ENCODE measurements at places on chromosomes 16 and 17.

GRCh38 chr17:37400505-37400904 lies 6.1 kb downstream of the ACACA start:
- H3K27me3 ChIP-seq, result no peaks in the 10 kb centered on the region
- H3K36me3 ChIP-seq, result peaks cover 10% of the 10 kb centered on the region
- no peak for DNase-seq
- H3K27ac ChIP-seq, result no peak overlapping the region

DNA sequence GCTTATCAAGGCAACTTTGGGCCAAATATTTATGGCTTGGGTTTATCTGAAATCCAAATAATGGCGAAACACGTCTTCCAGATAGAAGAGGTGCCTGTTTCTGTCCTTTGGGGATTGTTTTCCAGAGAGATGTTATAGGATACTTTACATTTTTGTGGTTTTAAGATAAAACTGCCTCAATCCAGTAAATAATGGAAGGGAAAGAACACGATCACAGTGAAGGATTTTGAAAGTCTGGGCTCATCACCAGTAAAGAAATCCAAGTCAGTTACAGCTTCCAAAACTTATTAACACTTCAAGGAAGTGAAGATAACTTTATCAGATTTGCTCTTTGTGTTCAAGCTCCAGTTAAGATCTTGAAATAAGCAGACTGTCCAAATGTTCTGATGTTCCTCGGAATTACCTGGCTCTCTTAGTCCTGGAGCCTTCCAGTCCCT lies 30.1 kb downstream of the DNAH2 start:
- H3K36me3 ChIP-seq, result no peaks in the 10 kb centered on the region
- H3K27ac ChIP-seq, result no peak overlapping the region
- no peak overlapping the region for H3K4me3 ChIP-seq
- peaks cover 17% of the 10 kb centered on the region for H3K27me3 ChIP-seq
- no peaks in the 10 kb centered on the region for H3K4me1 ChIP-seq
- DNase-seq, result no peak

DNA sequence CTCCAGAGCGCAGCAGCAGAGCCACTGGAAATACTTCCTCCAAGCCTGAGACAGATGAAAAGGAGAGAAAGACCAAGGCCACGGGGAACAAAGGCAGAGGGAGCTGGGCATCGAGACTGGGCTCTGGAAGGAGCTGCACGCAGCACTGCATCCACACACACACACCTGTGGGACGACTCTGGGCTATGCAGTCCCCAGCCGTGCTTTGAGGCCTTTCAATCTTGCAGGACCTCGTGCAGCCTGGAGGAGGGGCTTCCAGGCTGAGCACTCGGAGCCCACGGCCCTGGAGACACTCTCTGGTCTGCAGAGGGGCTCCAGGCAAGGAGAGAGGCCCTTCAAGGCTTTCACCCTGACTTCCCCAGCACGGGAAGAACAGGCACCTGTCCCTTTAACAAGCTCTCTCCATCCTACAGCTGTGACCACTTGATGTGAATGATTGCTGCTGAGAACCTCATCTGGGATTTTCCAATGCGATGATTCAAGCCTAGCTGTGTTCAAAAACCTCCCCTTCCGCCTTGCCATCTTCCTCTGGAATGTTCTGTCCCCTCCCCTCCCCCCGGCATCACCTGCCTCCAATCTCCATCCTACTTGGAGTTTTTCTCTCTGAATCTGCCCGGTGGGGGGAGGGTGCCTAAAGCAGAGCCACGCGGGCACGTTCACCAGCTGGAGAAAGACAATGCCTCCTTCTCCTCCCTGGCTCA lies 37.5 kb downstream of the RBFOX3 start:
- no peak overlapping the region for H3K27ac ChIP-seq
- H3K36me3 ChIP-seq, result no peaks in the 10 kb centered on the region
- no peak overlapping the region for H3K4me3 ChIP-seq
- H3K27me3 ChIP-seq, result no peaks in the 10 kb centered on the region
- H3K4me1 ChIP-seq, result no peaks in the 10 kb centered on the region

DNA sequence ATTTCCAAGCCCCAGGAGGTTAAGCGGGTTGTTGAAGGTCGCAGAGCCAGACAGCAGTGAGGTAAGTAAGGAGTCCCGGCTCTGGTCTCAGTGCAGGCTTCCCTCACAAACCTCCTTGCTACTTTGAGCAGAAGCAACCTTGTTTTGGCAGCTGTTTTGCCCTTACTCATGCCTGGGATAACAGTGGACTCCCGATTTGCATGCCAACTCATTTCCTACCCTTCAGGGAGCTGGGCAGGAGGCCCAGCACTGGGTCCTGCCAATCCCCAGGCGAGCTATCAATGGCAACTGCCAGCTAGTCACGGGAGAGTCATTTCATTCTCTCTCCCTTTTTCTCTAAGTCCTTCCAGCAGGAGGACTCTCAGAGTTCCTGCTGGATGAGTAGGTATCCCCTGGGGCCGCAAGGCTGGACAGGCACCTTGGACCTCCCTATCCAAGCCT lies 72.0 kb upstream of the KSR1 start:
- no peak overlapping the region for H3K4me3 ChIP-seq
- no peak overlapping the region for H3K27ac ChIP-seq
- peaks cover 26% of the 10 kb centered on the region for H3K4me1 ChIP-seq
- no peaks in the 10 kb centered on the region for H3K36me3 ChIP-seq
- no peak for DNase-seq

- peaks cover 10% of the 10 kb centered on the region for H3K4me1 ChIP-seq
- DNase-seq, result no peak
- H3K4me3 ChIP-seq, result no peak overlapping the region
- no peak overlapping the region for H3K27ac ChIP-seq
- peaks cover 15% of the 10 kb centered on the region for H3K36me3 ChIP-seq
These were observed 61.6 kb downstream of the SKAP1 start for GRCh38 chr17:48368352-48368908.

- H3K4me3 ChIP-seq, result no peak overlapping the region
- H3K4me1 ChIP-seq, result peaks cover 4% of the 10 kb centered on the region
- peaks cover 4% of the 10 kb centered on the region for H3K36me3 ChIP-seq
These were observed 115.9 kb downstream of the PITPNC1 start for GRCh38 chr17:67492824-67493517.

DNA sequence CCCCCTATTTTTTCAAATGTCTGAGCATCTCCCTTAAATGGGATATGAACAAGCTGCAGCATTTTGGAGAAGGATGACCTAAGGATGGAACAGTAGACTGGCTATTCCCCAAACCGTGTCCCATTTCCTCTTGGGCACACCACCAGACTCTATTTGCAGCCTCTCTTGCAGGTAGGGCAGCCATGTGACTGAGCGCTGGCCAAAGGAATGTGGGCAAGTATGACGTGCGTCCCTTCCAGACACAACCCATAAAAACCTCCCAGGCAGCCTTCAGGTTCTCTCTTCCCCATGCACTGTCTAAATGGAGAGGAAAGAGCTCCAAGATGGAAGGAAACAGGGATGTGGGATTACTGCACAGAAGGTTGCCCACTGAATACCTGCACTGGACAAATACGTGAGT lies 149.7 kb downstream of the CCT6B start:
- H3K4me3 ChIP-seq, result no peak overlapping the region
- peaks cover 4% of the 10 kb centered on the region for H3K27me3 ChIP-seq
- no peaks in the 10 kb centered on the region for H3K36me3 ChIP-seq
- no peak for DNase-seq
- no peak overlapping the region for H3K27ac ChIP-seq

GRCh38 chr17:82786427-82786826 lies 34.6 kb downstream of the TBCD start:
- H3K4me3 ChIP-seq, result no peak overlapping the region
- H3K36me3 ChIP-seq, result peaks cover 17% of the 10 kb centered on the region
- no peaks in the 10 kb centered on the region for H3K27me3 ChIP-seq
- no peak overlapping the region for H3K27ac ChIP-seq

- H3K4me1 ChIP-seq, result peaks cover 92% of the 10 kb centered on the region
- H3K27ac ChIP-seq, result peak overlapping the region; percentile 89
- no peak for DNase-seq
- peak overlapping the region; percentile 35 for H3K4me3 ChIP-seq
- H3K27me3 ChIP-seq, result no peaks in the 10 kb centered on the region
These were observed 113.2 kb downstream of the PRKCB start for GRCh38 chr16:23948949-23949411.

DNA sequence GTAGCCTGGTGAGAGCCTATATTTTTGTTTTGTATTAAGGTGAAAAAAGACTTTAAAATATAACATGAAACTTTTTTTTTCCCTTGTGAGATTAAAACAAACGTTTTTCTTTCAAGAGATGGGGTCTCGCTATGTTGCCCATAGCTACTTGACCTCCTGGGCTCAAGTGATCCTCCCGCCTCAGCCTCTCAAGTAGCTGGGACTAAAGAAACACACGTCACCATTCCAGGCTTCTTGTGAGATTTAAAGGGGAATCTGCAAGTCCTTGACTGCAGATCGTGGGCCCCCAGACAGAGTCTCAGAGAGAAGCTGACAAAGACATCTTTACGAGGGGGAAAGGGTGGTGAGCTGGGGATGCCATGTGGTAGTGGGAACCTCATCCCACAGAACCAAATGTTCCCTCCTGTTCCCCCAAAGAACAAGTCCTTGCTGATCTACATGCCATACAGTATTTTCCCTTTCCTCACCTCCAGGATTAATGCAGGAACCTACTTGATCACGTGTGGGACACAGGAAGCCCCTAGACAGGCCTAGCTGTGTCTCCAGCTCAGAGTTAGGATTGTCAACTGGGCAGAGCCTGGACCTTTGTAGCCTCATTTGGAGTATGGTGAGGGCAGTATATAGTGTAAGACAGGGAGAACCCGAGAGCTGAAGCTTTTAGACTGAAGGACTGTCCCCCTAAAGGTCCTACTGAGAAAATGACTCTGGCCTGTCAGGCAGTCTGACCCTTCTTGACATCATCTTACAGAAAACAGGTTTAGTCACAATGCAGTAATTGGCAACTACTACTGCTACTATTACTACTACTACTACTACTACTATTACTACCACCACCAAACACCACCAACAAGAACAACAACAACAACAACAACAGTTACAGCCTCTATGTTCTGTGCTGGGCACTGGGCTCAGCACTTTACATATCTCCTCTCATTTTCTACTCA lies 4.1 kb downstream of the MAP3K14 start:
- H3K4me3 ChIP-seq, result peak overlapping the region; percentile 81
- peaks cover 84% of the 10 kb centered on the region for H3K36me3 ChIP-seq
- peaks cover 74% of the 10 kb centered on the region for H3K4me1 ChIP-seq
- no peak for DNase-seq

DNA sequence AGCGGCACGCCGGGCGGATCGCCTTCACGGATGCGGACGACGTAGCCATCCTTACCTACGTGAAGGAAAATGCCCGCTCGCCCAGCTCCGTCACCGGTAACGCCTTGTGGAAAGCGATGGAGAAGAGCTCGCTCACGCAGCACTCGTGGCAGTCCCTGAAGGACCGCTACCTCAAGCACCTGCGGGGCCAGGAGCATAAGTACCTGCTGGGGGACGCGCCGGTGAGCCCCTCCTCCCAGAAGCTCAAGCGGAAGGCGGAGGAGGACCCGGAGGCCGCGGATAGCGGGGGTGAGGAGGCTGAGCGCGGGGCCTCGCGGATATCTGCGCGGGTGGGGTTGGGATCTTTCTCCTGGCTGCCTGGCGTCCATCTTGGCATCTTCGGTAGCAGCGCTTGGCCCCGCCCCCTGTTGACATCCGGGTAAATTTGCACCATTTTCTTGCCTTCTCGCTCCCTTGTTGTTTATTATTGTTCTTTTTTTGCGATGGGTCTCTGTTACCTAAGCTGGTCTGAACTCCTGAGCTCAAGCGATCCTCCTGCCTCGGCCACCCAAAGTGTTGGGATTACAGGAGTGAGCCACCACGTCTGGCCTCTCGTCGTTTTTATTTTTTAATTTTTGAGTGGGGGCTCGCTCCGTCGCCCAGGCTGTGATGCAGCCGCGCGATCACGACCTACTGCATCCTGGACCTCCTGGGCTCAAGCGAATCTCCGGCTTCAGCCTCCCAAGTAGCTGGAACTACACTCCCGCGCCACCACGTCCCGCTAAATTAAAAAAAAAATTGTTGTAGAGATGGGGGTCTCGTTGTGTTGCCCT lies 898 bp downstream of the TERF2IP start:
- DNase-seq, result peak; percentile 71
- no peaks in the 10 kb centered on the region for H3K27me3 ChIP-seq
- H3K4me1 ChIP-seq, result peaks cover 53% of the 10 kb centered on the region
- peak overlapping the region; percentile 97 for H3K27ac ChIP-seq
- peaks cover 32% of the 10 kb centered on the region for H3K36me3 ChIP-seq
- peak overlapping the region; percentile 97 for H3K4me3 ChIP-seq

GRCh38 chr17:13437966-13438779 lies 163.6 kb downstream of the HS3ST3A1 start:
- DNase-seq, result no peak
- H3K36me3 ChIP-seq, result no peaks in the 10 kb centered on the region
- H3K27me3 ChIP-seq, result no peaks in the 10 kb centered on the region
- no peak overlapping the region for H3K27ac ChIP-seq
- no peak overlapping the region for H3K4me3 ChIP-seq

DNA sequence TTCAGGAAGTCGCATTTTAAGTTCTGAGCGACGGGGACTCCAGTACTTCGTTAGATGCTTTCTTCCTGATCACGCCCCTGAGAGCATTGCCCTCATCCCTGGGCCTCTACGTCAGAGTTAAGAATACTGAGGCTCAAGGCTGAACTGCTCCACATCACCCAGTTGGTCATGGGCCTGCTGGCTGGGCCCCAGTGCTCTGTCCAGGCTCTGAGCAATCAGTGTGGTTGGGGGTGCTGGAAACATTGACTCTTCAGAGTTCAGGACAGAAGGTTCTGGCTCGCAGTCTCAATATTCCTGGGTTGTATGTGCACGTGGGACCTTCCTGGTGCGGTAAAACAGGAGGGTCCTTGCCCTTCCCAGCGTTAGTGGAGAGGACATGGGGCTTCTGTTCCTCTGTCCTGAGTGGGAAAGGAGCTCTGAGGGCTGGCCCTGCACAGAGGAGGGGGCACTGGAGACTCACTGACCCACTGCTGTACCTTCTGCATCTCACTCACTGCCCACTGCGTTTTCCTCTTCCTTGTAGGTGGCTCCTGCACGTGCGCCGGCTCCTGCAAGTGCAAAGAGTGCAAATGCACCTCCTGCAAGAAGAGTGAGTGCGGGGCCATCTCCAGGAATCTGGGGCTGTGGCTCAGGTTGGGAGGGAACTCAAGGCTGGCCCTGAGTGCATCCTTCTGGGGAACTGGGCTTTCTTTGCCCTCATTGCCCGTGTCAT lies 518 bp downstream of the MT1E start:
- H3K36me3 ChIP-seq, result no peaks in the 10 kb centered on the region
- H3K27ac ChIP-seq, result peak overlapping the region; percentile 59
- peaks cover 41% of the 10 kb centered on the region for H3K27me3 ChIP-seq
- peaks cover 33% of the 10 kb centered on the region for H3K4me1 ChIP-seq
- no peak for DNase-seq

DNA sequence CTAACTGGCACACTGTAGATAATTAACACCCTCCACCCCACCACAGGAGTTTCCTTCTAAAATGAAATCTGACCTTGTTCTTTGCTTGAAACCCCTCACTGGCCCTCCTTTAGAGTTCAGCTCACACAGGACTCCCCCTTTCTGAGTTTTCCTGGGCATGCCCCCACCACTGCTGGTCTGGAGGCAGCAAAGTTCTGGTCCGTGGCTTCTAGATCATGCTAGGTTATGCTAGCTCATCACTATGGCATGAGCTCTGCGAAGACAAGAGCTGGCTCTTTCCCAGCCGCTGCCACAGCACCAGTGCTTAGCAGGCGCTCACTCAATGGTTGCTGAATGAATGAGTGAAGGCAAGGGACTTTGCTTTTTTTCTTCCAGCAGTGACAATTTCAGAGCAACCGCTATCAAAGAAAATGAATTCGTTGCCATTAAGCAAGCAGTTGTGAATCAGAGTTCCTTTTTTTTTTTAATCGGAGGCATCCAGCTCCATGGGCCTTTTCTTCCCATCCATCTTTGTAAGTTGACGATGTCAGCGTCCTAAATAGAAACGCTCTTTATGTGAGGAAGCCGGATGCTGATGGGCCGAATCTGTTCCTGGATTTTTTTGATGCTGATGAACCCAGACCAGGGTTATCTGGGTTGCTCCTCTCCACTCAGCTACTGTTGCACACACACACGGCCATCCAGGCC lies 80.8 kb upstream of the NOL11 start:
- no peaks in the 10 kb centered on the region for H3K27me3 ChIP-seq
- no peak overlapping the region for H3K27ac ChIP-seq
- H3K4me3 ChIP-seq, result no peak overlapping the region
- no peaks in the 10 kb centered on the region for H3K4me1 ChIP-seq
- peaks cover 12% of the 10 kb centered on the region for H3K36me3 ChIP-seq
